ENCODE measurements at places on chromosomes 4 and X.
A peak's percentile ranks its signal among the peaks of the same experiment; 100 is the strongest.

DNA sequence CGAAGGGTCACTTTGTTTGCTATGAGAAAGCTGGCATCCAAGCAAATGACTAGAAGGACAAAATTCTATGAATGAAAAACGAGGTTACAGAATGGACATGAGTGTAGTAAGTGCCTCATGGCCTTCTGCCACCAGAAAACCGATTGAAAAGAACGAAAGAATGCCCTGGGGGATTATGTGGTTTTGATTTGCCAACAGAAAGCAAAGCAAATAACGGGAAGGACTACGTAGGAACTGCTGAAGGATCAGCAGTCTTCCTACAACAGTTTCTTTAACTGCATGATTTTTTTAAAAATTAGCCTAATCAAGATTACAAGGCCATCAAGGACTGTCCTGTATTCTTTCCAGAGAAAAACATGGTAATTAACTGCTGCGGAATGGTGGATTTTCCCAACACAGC lies 50.6 kb downstream of the NRK start:
- no peak for DNase-seq

GRCh38 chr4:136246876-136247275 lies 1285.4 kb downstream of the PCDH18 start:
- DNase-seq: peak; percentile 57

GRCh38 chr4:86970447-86971354 lies 35.9 kb downstream of the AFF1 start:
- DNase-seq: peak; percentile 14

- no peak for DNase-seq
These were observed 1026.3 kb downstream of the PCDH19 start for GRCh38 chrX:99383786-99384185.

GRCh38 chrX:22021751-22022324 lies 10.3 kb upstream of the PHEX start:
- no peak for DNase-seq

GRCh38 chr4:1927675-1928074 lies 56.5 kb downstream of the NSD2 start:
- no peak for DNase-seq

DNA sequence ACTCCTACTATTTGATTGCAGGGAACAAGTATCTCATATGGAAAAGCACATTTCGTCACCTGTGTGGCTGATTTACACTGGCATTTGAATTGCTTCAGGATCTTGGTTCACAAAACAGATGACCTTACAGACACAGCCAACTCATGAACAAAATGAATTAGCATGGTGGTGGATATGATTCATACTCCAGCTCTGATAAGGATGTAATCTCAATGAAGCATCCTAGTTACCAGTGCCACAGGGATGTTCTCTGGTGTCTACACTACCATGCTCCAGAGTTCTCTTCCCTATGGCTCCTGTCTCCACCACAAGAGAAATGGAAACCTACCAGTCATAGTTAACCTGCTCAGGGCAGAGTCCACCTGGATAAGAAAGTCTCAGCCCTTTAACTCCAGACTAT lies 40.7 kb downstream of the TEC start:
- no peak for DNase-seq

DNA sequence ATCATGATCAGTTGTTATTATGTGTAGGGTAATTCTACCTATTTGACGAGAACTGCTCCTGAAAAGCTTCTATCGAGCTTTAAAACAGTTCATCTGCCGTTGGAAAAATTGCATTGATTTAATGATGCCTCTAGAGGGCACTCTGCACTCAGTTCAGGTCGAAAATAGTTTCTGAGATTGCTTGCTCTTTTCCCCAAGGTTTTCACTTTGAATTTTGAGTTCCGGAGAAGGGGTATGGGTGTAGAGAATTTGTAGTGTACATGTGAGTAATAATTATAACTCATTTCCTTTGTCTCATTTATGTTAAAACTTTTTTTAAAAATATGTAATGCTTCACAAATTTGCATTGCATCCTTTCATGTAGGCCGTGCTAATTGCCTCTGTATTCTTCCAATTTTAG lies 28.4 kb upstream of the TNIP3 start:
- DNase-seq: peak; percentile 31

GRCh38 chr4:89152972-89153371 lies 41.6 kb downstream of the TIGD2 start:
- no peak for DNase-seq

DNA sequence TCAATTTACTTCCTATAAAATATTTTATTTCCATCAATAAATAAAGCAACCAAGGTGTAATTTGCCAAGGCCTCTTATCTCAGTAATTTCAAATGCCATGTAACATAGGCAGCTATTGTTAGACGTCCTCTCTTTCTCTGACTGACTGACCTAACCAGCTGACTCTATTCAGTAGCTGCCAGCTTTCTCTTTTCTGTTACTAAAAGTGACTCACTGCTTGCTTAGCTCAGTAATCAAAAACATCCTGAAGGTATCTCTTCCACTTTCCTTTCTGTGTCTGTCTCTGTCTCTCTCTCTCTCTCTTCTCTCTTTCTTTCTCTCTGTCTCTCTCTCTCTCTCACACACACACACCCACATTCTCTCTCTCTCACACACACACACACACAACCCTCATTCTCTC lies 134.2 kb downstream of the SPOCK3 start:
- DNase-seq: peak; percentile 68

GRCh38 chr4:7862561-7863192 lies 77.0 kb downstream of the AFAP1 start:
- DNase-seq: no peak

DNA sequence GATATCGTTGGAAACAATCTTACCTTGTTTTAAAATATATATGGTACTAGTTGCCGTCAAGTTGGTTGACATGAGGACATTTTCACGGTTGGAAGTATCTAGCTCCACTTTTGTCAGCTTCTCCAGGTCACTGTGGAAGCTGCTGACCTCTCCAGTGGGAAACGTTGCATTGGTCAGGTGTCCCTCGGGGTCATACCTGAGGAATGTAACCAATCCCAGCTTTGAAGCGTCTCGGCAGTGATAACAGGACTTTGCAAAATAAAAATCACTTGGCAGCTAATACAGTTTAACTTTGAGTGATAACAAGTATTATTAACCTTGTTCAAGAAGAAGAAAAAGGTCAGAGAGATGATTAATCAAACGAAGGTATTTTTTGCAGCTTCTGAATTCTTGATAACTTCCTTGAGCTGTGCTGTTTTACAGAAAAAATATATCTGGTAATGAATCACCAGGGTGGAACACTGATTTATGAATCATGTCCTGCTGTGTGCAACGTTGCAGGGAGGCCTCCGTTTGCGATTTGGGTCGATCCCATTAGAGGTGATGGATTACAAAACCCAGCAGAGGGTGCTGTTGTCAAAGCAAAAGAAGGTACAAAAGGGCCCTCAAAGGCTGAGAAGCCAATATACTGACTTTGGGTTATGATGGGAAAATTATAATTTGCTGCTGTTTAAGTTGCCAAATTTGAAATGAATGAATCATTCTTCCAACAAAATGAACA lies 60.1 kb downstream of the SH2D1A start:
- peak; percentile 28 for DNase-seq

GRCh38 chrX:155819525-155819924 lies 61.6 kb upstream of the VAMP7 start:
- no peak for DNase-seq

DNA sequence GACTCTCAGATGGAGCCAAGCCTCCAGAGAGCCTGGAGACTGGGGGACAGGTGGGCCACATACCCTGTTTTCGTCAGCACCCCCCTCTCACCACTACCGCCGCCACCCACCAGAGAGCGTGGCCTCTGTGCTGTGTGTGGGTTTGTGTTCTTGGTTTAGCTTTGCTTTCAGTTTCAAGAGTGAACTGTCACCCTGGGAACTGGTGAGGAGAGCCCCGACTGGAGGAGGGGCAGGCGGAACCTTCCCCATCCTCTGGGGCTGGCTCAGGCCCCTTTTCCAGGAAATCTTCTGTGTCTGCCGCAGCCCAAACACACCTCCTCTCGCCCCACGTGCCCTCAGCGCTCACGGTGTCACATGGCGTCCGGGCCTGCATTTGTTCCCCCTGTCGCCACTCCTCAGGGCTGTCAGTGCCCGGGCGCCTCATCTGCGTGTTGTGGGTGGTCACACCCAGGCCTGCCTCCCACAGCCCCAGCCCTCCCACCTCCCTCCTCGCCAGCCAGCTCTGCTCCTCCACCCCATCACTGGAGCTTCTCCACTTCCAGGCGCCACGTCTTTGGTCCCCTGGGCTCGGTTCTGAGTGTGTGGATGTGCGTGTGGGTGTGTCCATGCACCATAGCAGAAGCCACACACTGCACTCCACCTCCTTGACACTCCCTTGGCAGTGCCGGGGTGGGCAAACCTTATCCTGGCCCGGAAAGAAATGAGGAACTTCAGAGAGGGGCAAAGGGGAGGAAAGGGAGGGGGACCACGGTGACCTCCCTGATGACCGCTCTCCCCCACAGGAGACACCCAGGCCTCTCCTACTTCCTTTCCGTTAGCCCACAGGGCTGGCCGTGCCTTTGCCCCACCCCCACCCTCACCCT lies 27.8 kb downstream of the ELF4 start:
- DNase-seq: no peak

DNA sequence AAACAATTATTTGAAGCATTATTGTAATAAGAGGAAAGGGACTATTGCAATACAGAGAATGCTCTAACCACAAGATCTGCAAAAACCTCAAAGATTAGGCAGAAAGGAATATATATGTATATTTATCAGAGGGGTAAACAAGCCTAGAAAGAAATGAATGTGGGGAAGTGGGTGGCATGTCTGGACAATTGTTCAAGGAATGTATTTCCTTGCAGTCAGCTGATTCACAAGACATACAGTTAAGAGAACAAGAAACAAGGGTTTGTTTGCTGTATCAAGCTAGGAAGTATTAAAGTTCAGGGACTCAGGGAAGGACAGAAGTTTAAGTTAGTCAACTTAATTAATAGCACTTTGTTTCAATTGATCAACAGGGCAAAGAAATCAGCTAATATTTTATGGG lies 514.7 kb downstream of the CENPC start:
- DNase-seq: no peak

GRCh38 chr4:24595659-24596058 lies 11.3 kb upstream of the DHX15 start:
- DNase-seq: no peak

GRCh38 chr4:168183717-168184571 lies 91.6 kb downstream of the ANXA10 start:
- peak; percentile 14 for DNase-seq

DNA sequence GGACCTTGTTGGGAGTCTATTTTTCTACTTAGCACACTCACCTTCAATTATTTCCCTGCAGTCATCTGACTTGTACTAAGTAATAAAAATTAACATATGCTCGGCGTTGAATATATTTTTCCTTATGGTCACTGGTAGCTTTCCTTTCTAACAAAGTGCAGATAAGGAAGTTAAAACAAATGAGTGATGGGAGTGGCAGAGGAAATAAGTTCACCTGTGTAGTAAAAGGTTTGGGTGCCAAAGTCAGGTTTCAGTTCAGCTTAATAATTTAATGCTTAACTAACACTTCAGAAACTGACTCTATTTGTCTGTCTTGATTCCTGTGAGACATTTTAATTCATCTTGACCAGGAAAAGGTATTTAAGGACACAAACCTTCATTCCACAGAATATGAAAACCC lies 184.4 kb downstream of the PCDH7 start:
- no peak for DNase-seq

DNA sequence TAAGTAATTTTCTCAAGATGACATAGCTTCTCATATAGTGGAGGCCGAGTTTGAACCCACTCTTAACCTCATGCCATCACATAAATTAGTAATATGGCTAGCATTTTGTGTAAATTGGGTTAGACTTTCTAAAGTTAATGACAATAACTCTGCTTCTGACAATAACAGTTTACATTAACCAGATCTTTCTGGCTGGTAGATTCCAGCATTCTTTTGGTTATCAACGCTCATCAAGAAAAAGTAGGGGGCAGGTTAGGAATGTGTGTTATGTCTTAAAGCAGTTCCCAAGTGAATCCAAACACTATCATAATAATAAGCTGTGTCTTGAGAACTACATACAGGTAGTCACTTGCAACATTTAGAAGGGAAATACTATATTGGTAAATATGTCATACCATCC lies 162.5 kb downstream of the PRDM5 start:
- DNase-seq: no peak

- no peak for DNase-seq
These were observed 383.3 kb downstream of the GRXCR1 start for GRCh38 chr4:43275779-43276178.

- DNase-seq: no peak
These were observed 229.2 kb upstream of the AGA start for GRCh38 chr4:177671387-177671786.

- no peak for DNase-seq
These were observed 131.6 kb upstream of the MED14 start for GRCh38 chrX:40866893-40867292.
